Activated naive CD4-positive, alpha-beta T cell (primary cell): ENCODE measurements at places on chromosomes 1 and 21.

DNA sequence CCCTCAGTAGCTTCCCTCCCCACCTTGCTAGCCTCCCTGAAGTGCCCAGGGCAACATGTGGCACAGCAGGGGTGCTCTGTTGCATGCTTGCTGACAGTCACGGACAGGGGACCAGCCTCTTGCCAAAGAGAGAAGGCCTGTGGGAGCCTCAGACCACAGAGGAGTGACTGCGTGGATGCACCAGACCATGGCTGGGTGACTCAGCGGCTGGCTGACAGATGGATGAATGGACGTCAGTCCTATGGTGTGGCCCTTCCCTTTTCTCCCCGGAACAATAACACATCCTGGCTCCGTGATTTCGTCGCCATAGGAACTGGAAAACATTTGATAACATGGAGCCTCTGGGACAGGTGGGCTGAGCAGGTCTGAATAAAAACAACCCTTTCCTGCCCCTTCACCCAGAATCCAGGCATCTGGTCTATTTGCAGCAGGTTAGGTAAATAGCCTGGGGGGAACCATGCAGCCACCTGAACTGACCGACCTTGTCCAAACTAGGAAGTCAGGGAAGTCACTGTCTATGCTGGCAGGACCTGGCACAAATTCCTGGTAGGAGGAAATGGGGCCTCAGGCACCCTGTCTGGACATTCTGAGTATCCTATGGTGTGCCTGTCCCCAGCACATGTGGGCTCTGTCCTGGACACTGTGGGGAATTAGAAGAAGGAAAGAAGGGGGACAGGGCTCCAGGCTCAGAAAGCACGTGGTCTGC lies 53.3 kb downstream of the NENF start:
- no peak for DNase-seq

DNA sequence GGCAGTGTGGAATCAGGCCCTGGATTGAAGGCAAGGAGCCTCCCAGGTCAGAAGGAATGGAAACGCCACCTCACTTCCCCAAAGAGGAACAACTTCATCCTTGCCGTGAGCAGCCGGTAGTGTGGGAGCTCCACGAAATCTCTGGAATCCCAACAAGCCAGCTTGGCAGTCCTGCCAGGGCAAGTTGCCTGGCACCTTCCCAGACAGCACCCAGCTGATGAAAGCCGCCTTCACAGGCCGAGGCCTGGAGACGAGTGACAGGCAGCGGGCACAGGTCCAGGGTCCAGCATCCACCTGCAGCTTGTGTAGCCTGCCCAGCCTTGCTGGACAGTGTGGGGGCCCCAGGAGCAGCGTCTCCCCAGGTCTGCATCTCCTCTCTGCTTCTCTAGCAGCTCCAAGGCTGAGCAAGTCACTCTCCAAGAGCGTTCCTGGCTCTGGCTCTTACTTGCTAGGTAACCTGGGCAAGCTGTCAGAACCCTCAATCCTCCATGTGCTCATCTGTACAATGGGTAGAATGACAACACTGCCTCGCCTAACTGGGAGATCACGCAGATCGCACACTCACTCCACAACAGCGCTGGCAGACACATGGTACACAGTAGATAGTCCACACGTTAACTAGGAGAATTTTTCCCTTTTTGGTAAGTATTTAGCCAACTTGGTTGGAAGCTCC lies 43.0 kb downstream of the ACOT7 start:
- no peak for DNase-seq

DNA sequence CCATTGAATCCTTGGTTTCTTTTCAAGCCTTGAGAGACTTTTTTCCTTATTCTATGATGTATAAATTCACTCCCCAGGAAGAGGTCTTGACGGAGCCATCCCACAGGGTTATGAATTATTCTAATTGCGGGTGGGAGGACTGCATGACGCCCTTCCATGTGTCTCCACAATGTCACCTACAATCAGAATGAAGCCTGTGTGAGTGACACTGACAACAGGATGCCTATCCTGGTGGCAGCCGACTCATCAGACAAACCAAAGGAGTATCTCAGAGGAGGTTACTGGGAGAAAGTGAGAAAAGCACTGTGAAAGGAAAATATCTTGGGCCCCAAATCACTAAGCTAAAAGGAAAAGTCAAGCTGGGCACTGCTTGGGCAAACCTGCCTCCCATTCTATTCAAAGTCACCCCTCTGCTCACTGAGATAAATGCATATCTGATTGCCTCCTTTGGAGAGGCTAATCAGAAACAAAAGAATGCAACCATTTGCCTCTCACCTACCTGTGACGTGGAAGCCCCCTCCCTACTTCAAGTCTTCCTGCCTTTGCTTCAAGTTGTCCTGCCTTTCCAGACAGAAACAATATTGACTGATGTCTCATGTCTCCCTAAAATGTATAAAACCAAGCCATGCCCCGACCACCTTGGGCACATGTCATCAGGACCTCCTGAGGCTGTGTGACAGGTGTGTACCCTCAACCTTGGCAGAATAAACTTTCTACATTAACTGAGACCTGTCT lies 98.4 kb downstream of the SMYD2 start:
- DNase-seq = no peak

GRCh38 chr1:223413216-223413615 lies 20.0 kb downstream of the CCDC185 start:
- DNase-seq = no peak

- no peak for DNase-seq
Observed at GRCh38 chr21:26405071-26405470, 168.0 kb downstream of the CYYR1 start.

DNA sequence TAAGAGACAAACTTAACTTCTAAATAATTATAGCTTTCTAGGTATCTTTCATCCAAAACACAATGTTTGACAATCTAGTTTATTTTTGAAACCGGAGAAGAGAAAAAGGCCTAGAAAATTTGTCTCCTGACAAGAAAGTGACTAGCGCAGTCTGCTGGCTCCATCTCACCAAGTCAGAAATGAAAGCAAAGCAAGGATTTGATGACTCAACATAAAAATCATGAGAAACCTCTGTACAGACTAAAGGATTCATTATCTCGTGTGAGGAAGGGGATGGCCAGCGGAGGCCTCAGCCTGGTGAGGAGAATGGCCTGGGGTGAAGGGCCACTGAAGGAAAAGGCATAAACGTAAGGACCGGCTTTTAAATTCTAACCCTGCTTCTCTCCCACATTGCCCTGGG lies 20.0 kb upstream of the TSNAX start:
- DNase-seq = no peak

- DNase-seq = no peak
Observed at GRCh38 chr1:73953586-73953985, 244.4 kb downstream of the LRRIQ3 start.

GRCh38 chr1:80365359-80366021 lies 1359.0 kb upstream of the ADGRL4 start:
- no peak for DNase-seq

GRCh38 chr1:12615865-12616708 lies 1.9 kb downstream of the DHRS3 start:
- DNase-seq = no peak

DNA sequence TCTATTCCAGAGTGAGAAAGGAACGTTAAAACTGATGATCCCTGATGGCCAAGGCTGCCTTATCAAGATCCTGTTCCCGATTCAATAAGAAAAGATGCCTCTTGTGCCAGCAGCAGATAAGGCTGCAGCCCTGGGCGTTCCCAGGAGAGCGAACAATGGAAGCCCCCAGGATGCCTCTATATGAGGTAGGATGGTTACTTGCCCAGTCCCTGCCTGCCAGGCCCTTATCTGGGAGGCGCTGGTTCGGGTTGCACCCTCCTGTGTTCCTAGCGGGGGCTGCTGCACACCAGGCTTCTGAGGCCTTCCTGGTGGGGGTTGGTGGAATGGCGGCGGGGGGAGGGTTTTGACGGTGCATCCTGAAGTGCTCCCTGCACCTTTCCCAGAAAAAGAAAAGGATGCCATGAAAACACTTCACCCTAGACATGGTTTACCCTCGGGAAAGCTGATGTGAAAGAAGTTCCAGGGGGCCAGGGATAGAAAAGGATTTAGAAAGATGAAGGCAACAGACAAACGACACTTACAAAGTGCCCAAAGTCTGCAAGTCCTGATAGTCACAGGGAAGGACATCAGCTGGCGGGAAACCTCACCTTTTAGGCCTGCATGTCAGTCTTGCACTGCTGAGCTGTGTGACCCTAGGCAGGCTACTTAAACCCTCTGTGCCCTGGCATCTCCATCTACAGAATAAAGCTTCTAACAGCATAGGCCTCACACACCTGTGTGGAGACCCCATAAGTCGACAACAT lies 100.3 kb downstream of the KCNJ15 start:
- DNase-seq = no peak

GRCh38 chr1:113872219-113872935 lies 865 bp upstream of the PTPN22 start:
- no peak for DNase-seq

- DNase-seq = no peak
Observed at GRCh38 chr1:187168297-187168696, 339.5 kb downstream of the PLA2G4A start.

DNA sequence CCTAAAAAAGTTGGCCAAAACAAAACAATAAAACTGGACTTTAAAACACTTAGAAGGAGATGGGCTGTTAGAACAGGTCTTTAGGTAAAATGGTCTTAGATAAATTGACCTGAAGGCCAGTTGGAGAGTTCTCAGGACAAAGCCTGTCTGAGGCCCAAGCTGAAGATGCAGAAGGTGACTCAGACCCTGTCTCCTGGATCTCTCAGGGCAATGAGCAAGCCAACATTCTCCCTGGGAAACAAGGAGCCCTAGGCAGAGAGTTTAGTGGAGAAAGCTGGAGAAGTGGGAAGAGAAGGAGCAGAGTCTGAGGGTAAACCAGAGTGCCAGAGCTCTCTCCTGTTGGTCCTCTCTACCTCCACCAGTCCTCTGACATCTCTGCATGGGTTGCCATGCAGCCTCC lies 70.1 kb downstream of the FCRL5 start:
- no peak for DNase-seq

- no peak for DNase-seq
Observed at GRCh38 chr21:45020629-45021427, 53.6 kb upstream of the ADARB1 start.

DNA sequence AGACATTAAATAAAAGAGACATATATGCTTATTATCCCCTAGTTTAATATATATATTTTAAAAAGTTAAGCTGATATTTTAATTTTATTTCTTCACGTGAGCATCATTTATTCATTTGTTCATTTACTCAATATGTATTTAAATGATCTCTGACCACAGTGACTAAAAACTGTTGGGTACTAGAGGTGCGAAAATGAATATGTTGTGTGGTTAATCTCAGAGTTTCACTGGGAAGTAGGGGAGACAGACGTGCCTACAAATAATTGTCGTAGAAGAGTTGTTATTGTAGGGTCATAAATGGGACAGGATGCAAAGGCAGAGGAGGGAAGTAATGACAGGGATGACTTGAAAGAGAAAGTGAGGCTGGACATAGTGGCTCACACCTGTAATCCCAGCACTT lies 213.0 kb upstream of the CACYBP start:
- DNase-seq = no peak

DNA sequence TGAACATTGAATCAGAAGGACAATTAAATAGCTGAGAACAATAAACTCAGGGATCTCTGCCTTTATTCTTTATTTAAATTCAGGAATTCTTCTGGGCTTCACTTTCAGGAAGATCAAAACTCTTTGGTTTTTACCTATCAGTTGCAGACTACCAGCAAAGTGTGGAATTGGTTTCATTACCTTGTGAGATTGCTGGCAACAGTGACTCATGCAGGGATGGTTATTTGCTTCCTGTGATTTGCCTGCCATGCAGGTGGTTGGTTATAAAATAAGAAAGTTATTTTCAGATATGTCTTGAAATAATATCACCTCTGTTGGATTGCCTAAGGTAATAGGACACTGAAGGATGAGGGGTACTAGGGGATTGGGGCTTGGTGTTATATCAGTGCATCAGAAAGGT lies 204.6 kb downstream of the PTBP2 start:
- DNase-seq = no peak

DNA sequence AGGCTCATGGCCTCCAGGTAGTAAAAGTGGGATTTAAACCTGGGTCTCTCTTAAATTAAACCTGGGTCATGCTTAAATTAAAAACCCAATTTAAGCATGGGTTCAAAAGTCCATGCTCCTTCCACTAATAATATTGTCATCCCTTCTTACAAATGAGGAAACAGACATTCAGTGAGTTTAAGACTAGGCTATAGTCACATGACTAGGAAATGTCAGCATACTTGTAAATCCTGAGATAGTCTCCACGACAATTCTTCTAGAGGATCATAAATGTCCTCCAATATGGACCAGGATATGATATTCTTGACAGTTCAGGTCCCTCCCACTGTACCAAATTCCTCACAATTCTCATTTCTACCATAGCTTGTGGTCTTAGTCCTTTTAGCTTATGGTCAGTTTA lies 10.5 kb upstream of the IGFN1 start:
- DNase-seq = no peak

GRCh38 chr21:38839328-38840286 lies 33.9 kb downstream of the ETS2 start:
- DNase-seq = no peak

GRCh38 chr1:182293119-182293589 lies 98.4 kb downstream of the GLUL start:
- DNase-seq = no peak

DNA sequence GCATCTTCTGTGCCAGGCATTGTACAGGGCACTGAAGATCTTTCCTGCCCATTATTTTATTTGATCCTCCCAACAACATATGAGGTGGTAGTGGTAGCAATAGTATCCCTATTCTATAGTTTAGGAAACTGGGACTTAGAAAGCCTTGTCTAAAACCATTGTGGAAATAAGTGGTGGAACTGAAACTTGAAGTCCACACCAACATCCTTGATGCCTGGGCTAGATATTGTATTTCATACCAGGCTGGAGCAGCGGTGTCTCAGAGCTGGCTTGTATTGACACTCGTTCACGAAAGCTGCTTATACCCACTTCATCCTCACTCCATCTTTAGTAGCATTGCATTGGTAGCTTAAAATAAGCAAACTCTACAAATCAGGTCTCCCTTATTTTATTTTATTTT lies 9.7 kb upstream of the CTSS start:
- DNase-seq = no peak

GRCh38 chr1:89894210-89895201 lies 73.7 kb downstream of the LRRC8D start:
- no peak for DNase-seq

- no peak for DNase-seq
Observed at GRCh38 chr1:41009466-41009865, 12.1 kb downstream of the SLFNL1 start.

DNA sequence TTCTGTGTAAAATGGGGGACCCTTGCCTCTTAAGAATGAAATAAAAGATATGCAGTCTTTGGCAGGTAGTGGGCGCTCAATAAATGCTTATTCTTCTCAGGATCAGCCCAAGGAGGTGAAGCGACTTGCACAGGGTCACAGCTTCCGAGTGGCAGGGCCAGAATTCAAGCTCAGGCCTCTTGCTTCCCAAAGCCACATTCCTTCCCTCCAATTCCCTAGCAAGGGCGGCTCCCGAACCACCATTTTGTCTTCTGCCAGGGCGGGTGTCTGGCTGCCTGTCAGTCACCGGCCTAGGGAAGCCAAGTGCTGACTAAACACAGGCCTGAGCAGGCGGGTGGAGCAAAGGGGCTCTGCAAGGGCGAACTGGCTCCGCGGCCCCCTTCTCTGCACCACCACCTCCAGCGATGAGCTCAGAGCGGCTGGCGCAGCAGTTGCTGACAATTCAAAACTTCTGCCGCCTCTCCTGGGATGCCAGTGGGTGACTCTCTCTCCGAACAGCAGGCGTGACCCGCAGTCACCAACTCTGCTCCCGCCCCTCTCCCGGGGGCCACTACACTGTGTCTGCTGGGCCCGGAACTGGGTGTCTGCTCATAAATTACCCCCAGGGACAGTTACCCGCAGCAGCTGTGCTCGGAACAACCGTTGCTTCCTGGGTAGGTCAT lies 10.8 kb downstream of the GPR3 start:
- no peak for DNase-seq
